ENCODE measurements at places on chromosomes 11 and 22.

GRCh38 chr11:62149986-62150886 lies 26.4 kb downstream of the INCENP start:
- DNase-seq = no peak

GRCh38 chr11:86748296-86748695 lies 52.0 kb upstream of the PRSS23 start:
- no peak for DNase-seq

GRCh38 chr11:111000400-111001080 lies 245.0 kb upstream of the POU2AF2 start:
- no peak for DNase-seq

GRCh38 chr11:111047374-111047773 lies 198.2 kb upstream of the POU2AF2 start:
- DNase-seq = no peak

All from caudate nucleus (tissue), 63 donors.